ENCODE measurements at places on chromosomes 7 and 10.

DNA sequence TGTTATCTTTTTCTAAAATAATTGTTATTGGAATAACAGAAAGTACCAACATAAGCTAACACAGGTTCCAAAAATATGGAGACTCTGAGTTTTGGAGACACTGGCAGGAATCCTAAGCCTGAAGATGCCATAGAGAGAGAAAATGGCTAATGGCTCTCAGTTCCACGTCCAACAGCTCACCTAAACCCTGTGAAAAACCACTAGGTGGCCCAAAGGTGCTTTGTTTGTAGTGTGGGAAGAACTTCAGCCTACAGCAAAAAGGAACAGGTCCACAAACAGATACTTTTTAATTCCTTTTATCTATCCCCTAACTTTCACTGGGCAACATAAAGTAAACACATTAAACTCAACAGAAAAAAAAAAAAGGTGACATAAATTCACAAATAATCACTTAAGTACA is 272.3 kb downstream of the SEMA3D start:
- no peak for DNase-seq

GRCh38 chr10:77837248-77837924 is 89.2 kb downstream of the DLG5 start:
- no peak for DNase-seq

GRCh38 chr7:39620486-39620885 is 2.9 kb upstream of the RALA start:
- DNase-seq: no peak

DNA sequence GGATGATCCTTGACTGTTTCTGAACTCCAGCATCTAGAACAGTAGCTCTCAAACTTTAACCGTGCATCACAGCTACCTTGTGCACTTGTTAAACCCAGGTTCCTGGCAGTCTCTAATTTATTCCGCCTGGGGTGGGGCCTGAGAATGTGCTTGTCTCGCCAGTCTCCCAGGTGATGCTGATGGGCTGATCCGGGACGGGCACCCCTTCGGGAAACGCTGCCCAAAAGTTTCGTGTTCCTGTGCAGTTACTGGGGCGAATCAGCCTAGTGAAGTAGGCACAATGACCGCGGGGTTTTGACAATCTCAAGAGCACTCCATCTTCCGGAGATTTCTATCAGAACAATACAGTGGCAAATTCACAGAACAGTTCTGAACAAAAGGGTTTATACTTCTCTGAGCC is 29.9 kb downstream of the ADCYAP1R1 start:
- DNase-seq: no peak

DNA sequence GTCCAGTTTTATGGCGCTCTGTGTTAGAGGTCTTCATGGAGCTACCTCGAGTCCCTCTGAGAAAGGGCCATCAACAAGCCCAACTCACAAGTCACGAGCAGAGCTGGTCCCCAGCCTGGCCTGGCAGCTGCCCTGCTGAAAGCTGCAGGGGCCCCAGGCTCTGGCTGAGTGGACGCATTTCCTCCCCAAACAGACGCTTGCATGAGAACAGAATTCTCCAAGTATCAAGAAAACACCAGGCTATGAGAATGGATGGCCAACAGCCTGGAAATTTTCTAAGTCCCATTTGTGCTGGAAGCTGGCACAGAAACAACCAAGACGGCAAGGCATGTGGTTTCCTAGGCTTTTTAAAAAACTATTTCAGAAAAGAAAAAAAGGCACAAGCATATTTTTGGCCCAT is 114.8 kb downstream of the FAM53B start:
- DNase-seq: no peak

- peak; percentile 20 for DNase-seq
Measured at GRCh38 chr10:34655286-34656170, 159.6 kb downstream of the PARD3 start.

- no peak for DNase-seq
Measured at GRCh38 chr10:28105561-28105960, 106.7 kb upstream of the ODAD2 start.

- DNase-seq: no peak
Measured at GRCh38 chr10:8037941-8038894, 16.3 kb upstream of the GATA3 start.

- DNase-seq: no peak
Measured at GRCh38 chr7:136139417-136139816, 162.3 kb upstream of the MTPN start.

- DNase-seq: no peak
Measured at GRCh38 chr7:20320322-20320721, 10.4 kb upstream of the ITGB8 start.
